ENCODE measurements at places on chromosomes 11 and 22.

GRCh38 chr11:128234143-128234542 lies 353.2 kb downstream of the ETS1 start:
- DNase-seq: no peak

DNA sequence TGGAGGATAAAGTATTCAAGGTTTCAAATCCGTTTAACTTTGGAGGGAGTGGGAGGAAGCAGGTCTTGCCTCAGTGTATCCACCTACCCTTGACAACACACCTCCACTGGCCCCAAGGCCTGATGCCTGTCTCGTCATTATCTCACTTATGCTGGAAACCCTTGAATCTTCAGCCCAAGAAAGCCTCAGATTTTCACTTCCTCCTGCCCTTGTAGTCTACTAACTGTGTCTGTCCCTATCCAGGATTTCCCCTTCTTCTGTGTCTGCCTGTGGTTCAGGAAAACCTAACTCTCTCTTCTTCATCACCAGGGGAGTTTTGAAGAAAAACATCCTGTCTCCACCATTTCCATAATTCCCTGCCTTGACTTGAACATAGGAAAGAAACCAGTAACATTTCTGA lies 56.1 kb downstream of the SYT9 start:
- DNase-seq: no peak

GRCh38 chr22:30371981-30372380 lies 15.2 kb downstream of the CCDC157 start:
- no peak for DNase-seq

DNA sequence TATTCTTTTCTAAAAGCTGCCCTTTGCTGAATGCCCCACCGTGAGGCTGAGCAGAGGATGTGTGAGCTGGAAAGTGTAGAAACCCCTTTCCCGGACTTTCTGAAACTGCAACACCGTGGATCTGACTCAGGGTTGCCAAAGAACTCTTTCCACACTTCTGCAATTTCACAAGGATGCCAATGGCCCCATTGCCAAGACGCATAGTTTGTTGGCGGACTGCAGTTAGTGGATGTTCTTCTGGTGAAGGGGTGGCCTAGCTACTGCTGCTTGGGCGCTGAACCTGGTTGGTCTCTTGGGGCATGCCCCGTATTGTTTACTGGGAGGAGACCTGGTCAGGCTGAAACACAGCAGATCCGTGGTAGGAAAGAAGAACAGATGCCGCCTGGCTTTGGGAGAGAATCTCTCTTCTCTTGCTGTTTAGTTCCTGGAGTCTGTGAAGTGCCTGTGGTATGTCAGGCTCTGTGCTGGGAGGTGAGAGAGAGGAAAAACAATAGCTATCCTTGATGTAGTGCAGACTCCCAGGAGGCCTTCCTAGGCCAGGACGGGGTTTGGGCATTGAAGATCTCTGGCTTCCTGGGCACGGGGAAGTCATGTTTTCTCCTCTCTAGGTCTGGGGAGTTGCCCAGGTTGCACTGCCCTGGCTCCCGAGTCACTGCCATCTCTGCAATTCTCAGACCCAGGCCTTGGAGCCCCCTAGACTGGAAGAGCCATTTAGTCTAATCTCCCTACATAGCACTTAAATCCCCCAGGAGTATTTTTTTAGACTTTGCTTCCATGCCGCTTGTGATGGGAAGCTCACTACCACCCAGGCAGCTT lies 26.9 kb downstream of the CD82 start:
- no peak for DNase-seq

GRCh38 chr11:126711977-126712625 lies 288.5 kb downstream of the KIRREL3 start:
- DNase-seq: no peak

- no peak for DNase-seq
These were observed 9.1 kb upstream of the MYO7A start for GRCh38 chr11:77118971-77119370.

DNA sequence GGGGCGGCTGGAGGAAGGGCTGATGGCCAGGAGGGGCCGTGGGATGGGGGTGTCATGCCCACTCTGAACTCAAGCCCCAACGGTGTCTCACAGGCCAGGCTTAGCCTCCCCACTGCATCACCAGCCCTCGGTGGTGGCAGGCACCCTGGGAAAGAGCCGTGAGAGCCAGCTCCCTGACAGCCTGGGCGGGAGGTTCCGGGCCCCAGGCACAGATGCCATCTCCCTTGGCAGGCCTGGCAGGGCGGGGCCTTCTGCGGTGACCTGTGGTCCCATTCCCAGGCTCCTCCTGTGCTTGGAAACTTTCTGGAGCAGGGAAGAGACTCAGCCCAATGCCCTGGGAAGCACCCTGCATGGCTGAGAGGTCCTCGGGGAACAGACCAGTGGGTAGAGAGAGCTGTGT lies 4.8 kb downstream of the PHLDA2 start:
- no peak for DNase-seq

DNA sequence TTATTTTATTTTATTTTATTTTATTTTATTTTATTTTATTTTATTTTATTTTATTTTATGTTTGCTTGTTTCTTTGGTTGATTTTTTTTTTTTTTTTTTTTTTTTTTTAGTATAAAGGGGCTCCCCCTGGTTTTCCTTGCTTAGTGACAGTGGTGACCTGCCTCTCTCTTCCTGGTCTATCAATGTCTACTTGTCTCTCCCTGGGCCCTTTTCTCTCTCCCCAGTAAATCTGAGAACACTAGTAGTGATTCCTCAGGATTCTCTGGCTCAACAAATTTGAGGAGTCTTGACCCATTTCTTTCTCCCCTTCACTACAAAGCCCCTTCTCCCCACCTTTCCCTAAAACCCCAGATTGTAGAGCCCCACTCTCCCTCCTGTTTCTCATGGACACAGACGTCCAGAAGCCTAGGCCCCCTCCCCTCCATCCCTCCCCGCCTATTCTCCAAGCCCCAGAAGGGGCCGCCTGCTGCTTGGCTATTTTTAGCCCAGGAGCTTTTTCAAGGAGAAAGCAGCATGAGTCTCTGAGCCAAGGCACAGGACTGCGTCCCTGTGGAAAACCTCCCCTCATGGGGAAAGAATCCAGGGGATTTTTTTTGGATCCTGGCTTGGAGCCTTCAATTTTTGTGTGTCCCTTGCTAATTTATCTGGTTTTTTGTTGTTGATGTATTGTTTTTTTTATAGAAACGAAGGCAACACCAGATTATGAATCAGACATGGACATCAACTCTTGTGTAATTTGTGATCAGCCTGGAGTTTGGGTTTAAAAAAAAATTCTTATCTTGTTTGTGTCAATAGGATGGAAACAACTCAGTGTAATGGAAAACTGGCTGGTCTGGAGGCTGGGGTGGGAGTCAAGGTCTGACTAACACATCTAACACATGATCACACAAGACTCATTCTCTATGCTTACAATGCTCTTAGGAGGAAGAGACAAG lies 17.5 kb upstream of the ACCSL start:
- no peak for DNase-seq

DNA sequence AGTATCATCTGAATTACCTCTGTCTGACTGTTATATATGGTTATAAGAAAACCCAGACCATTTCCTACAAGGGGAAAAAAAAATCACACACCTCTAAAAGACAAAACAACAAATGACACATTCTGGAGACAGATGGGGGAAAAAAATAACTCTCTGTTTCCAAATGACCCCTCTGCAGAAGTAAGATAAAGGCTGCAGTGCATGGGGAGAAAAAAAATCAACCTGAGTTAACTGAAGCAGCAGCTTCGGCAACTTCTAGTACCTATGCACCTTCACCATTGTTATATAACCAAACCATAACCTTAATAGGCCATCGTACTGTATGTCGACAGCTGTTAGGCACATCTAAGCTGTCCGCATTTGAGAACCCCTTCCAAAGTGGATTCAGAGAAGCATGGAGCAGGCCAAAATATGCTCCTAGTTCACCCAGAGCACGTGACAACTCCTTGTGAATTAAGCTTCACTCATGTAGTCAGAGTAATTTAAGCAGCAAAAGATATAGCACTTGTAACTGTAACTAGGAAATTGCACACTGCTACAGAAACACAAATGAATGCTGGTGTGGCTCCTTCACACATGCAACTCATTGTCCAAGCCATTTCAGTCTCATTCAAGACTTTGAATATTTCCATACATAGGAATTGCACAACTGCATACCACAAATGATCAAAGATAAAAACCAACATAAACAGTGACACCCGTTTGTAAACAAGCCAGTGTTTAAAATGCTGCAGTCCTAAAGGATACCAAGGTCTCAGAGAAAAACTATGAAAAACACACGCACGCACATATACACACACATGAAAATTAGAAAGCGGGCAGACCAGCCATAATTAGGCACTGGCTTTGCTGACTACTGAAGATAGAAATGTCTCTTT lies 2.7 kb downstream of the SIK3 start:
- no peak for DNase-seq

GRCh38 chr11:114438303-114438702 lies 964 bp upstream of the REXO2 start:
- no peak for DNase-seq

DNA sequence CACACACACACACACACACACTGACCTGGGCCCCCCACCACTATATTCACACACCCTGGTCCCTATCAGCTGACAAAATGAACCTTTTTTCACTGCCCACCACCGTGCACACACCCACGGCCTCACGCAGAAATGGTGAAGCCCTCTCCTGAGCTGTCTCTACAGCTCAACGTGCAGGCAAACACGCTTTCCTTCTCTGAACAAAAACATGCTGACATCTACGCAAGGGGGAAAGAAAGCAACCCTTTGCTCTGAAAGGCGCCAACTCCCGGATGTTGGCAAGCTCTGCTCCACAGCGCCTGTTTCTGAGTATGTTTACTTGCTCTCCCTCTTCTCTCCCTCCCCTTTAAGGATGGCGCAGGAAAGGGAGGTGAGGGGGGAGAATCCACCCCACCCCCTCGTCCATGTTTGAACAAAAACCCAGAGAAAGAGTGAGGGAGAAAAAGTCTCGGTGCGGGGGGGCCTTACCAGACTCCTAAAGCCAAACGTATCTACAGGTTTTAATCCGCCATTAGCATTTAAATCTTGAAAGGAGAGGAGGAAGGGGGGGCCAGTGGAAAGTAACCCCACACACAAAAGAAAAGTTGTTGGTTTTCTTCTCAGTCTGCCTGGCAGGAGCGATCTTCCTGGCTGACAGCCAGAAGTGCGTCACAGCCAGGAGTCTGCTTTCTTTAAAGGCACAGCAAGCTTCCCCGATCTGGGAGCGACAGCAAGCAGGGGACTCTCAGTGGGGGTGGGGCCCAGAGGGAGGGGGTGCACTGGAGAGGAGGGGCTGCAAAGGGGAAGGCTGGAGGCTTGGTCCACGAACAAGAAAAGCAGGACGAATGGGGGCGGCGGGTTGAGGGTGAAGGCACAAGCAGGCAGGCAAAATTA lies 39.6 kb downstream of the NUMA1 start:
- DNase-seq: peak; percentile 53

DNA sequence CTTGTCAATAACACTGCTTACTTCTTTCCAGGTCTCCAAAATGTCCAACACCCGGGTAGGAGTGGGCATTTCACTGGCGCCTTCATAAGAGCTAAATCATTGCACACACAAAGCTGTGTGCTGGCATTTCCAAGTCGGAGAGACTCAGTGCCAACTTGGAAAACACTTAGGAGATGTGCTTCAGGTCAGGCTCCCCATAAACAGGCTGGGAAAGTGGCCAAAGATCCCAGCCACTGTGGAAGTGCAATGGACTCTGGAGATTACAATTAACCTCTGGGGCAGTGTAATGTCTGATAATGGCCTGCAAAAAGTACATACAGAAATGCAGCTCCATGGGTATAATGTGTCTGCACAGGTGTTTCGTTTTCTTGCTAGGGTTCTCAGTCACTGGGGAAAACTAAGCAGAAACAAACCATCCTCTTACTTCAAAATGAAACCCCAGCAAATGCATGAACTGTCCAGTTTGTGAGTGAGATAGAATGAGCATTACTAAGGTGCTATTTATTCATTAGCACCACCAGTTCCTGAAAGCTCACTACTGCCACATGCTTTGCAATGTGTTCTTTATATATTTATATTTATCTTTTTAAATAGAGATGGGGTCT lies 79.0 kb downstream of the ABTB2 start:
- no peak for DNase-seq

DNA sequence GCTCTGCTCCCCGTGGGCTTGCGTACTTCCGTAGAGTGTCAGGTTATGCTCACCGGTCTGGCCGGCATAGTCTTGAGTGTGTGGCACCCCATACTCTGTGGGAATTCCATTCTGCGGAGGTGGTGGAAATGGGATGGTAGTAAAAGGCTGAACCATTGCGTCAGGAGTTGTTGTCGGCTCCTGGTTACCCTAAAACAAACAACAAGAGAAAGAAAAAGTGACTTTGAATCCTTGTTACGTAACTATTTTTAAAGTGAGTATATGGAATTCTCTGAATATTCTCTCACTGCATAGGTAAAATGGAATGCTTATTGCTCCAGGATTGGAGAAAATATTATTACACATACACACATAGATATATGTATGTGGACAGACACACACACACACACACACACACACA lies 92.1 kb downstream of the APOL5 start:
- DNase-seq: no peak

DNA sequence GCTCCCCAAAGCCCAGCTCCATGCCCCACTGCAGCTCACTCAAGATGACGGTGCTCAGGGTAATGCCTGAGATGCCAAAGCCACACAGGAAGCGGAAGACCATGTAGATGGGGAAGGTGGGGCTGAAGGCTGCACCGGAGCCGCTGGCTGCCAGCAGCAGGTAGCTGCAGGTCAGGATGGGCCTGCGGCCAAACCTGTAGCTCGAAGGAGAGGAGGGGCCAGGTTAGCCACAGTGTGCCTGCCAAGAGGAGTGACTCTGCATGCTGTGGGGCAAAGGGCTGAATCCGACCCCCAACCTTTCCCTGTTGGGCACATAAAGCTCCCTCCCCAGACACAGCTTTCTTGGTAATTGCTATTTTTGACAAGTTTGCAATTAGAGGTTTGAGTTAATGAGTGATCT lies 14.9 kb upstream of the SLC22A6 start:
- DNase-seq: no peak
